ENCODE measurements at places on chromosomes 7 and 10.

GRCh38 chr7:82704121-82704520, 260.5 kb upstream of the CACNA2D1 start:
- DNase-seq: no peak

DNA sequence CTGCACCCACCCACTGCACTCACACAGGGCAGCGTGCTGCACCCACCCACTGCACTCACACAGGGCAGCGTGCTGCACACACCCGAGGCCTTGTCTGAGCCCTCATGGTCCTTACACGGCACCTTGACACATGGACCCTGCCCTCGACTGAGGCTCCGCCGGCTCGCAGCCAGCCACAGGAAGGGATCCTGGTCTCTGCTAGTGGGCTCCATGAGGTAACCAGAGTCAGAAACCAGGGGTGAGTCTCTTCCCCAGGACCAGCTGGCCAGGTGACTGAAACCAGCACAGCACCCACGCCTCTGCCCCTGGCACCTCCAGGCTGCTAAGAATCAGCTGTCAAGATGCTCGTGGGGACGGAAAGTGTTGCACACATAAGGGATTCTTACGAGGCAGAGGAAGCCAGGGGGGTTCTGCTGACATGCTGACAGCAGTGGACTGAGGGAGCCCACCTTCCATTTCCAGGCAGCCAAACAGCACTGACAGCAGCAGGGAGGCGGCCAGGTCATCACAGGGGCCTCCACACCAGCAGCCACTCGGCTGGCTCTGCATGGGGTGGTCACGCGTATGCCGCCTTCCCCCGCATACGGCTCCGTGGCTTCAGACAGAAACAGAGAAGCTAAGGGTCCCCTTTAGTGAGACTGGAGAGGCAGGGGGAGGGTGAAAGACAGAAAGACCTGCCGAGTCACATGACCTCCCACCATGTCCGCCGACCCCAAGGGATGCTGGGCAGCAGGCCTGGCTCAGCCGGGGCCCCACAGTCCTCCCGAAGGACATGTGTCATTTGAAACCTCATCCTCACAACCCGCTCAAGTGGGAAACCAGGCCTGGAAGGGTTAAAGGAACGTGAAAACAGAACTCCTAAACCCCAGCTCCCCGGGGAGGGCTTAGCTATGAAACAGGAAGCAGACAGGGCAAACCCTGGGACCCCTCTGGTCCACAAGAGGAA, 34.2 kb downstream of the GPER1 start:
- no peak for DNase-seq

- DNase-seq: no peak
Measured at GRCh38 chr7:150322114-150322832, 882 bp upstream of the LRRC61 start.

GRCh38 chr10:131928248-131929095, 27.7 kb downstream of the PPP2R2D start:
- DNase-seq: no peak

DNA sequence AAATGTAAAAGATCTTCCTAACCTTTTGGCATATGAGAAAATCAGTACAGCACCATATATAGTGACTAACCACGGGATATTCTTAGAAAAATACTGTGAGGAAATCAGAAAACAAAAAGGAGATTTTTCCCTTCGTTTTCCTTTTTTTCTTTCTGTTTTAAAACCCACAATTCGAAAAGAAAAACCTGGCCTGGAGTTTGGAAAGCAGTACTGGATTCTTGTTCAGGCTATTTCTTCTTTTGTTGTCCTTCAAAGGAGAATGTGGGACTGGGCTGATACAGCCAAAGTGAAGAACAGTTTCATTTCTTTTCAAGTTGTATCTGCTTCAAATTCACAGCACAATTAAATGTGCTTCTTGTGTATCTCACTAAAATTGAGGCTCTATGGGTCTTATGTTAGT, 156.8 kb upstream of the PHYHIPL start:
- DNase-seq: no peak

- DNase-seq: no peak
Measured at GRCh38 chr7:25482631-25483030, 254.3 kb upstream of the NPVF start.

- no peak for DNase-seq
Measured at GRCh38 chr10:8114741-8115617, 60.5 kb downstream of the GATA3 start.

DNA sequence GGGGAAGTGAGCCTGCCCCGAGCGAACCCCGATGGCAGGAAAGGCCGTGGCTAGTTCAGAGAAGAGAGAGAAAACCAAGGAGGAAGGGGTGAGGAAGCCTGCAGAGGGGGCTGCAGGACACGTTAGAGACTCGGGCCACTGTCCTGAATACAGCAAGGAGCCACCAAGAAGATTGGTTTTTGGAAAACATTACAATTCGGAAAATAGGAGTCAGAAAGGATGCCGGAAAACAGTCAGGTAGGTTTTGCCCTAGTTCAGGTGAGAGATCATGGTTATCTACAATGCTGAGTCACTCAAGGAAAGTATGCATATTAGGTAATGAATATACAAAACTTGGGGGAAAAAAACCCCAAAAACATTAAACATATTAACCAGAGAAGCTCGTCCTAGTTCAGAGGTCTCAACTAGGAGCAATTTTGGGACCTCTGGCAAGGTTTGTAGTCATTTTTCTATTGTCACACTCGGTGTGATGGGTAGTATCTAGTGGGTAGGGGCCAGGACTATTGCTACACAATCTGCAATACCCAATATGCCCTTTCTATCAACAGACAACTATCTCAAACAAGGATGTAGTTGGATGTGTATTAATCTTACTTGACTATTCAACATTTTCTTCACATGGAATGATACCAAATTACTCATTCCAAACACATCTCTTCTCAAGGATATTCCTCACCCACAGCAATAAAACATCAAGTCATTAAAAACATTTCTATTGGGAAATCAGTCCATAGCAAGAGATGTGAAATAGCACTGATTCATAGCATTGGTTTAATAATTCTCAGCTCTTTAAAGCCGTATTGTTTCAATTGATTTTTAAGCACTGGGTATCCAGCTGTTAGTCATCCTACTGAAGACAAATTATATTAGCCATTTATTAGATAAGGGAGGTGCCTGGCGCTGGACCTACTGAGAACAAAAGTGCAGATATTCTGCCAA, 74.4 kb upstream of the RSU1 start:
- no peak for DNase-seq

GRCh38 chr10:89369156-89370105, 8.4 kb upstream of the IFIT1B start:
- DNase-seq: no peak

GRCh38 chr10:53023411-53023810, 250.8 kb upstream of the MBL2 start:
- DNase-seq: no peak

DNA sequence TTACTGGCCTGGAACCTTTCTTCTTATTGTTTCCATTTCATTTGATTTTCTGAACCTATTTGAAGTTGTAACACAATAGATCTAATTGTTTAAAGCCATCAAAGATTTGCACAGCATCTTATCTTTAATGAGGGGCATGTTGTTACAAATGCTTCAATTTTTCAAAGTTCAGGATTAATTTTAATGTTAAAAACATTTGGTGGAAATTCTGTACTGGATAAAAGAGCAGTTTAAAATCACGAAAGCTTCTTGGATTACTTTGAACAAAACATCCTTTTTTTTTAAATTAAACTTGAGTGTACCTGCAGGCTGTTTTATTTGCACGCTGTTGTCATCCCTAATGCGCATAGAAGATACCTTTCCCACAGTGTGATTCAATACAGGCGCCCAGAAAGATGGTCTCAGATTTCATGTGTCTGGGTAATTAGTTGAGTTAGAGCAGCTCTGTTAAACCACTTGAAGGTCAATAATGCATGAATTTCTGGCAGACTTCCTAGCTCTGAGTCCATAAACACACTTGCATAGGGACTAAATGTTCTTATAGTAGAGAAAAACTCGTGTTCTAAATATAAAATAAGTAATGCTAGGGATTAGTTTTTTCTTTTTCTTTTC, 29.3 kb upstream of the DDX50 start:
- no peak for DNase-seq

GRCh38 chr10:60703266-60704041, 74.8 kb upstream of the CDK1 start:
- no peak for DNase-seq

GRCh38 chr7:36277249-36277542, 112.5 kb upstream of the ANLN start:
- DNase-seq: no peak

DNA sequence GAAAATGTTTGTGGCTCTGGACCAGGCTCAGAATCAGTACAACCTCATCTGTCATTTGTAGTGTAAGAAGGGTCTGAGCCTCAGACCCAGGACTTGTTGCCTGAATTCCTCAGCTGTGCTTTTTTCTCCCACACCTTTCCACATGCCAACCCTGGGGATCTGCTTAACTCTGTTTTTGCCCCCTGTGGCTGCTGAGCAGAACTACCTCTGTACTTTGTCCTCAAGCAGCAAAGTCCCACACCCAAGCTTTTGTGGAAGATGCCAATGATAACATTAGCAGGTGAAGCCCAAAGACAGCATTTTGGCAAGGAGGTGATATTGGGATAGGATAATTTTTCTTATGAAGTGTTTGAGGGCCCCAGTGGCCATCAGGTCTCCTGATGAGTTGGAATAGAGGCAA, 5.8 kb upstream of the CYP2C18 start:
- no peak for DNase-seq

DNA sequence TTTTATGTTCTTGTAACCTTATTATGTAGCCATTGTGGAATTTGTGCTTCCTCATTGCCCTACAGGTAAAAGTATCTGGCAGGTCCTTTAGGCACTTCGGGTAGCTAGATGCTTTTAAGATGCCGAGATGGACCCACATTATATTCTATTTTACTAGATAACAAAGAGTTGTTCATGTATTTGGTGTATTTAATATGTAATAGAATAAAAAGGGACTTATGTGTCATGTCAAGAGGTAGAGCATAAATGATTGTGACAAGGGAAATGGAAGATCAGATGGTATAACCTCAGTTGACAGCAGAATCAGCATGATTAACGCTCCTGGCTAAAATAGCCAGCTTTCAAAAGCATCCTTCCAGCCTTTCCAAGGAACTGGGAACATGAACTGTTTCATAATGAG, 50.6 kb downstream of the NPY start:
- DNase-seq: no peak

DNA sequence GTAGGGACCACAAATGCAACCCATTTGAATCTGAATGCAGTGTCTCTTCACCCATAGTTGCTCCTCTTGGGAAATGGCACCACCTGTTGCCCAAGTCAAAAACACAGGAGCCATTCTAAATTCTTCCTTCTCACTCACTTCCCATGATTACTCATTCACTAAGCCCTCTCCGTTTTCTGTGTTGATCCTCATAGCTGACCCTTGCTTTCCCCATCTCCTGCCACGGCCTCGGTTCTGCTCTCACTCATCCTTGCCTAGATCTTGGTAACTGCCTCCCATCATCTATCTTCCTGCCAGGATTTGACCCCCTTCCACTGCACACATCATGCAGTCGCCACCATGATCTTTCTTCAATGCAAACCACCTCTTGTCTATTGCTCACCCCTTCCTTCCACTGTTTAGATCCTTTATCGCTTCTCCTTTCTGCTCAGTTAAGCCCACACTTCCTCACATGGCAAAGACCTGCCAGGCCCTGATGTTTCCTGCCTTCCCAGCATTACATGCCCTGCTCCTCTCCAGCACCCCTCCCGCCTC, 19.0 kb upstream of the CPN1 start:
- no peak for DNase-seq

- DNase-seq: no peak
Measured at GRCh38 chr7:18191341-18191740, 163.7 kb upstream of the PRPS1L1 start.

GRCh38 chr7:127214956-127215718, 37.6 kb downstream of the GRM8 start:
- no peak for DNase-seq

GRCh38 chr10:53569455-53569854, 796.9 kb upstream of the MBL2 start:
- DNase-seq: no peak

GRCh38 chr10:27535317-27535716, 31.2 kb downstream of the RAB18 start:
- no peak for DNase-seq

DNA sequence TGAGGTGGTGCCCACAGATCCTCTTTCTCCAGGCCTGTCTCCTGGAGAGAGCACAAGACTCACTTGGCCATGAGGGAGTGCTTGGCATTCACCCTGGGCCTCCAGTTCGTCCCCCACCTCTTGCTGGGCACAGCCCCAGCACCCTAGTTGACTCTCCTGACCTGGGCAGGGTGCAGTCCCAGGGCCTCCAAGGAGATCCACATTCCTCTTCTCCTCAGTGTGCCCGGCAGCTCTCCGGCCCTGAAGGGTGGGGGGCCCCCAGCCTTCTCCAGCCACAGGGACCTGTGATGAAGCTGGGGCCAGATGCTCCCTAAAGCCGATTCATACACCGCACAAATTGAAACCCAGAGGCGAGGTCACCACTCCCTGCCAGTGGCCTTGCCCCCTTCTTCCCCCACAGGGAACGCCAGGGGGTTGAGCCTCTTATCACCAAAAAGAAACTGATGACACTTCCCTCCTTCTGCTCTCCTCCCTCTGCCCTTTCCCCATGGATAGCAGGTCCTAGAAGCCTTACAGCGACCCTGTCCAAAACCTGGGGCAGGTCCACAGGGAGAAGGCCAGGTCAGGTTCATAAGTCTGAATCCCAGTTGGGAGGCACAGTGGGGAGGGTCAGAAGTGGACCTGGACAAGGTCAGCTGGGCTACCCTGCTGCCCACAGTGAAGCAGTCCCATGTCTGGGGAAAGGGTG, 3.1 kb downstream of the EN2 start:
- no peak for DNase-seq

DNA sequence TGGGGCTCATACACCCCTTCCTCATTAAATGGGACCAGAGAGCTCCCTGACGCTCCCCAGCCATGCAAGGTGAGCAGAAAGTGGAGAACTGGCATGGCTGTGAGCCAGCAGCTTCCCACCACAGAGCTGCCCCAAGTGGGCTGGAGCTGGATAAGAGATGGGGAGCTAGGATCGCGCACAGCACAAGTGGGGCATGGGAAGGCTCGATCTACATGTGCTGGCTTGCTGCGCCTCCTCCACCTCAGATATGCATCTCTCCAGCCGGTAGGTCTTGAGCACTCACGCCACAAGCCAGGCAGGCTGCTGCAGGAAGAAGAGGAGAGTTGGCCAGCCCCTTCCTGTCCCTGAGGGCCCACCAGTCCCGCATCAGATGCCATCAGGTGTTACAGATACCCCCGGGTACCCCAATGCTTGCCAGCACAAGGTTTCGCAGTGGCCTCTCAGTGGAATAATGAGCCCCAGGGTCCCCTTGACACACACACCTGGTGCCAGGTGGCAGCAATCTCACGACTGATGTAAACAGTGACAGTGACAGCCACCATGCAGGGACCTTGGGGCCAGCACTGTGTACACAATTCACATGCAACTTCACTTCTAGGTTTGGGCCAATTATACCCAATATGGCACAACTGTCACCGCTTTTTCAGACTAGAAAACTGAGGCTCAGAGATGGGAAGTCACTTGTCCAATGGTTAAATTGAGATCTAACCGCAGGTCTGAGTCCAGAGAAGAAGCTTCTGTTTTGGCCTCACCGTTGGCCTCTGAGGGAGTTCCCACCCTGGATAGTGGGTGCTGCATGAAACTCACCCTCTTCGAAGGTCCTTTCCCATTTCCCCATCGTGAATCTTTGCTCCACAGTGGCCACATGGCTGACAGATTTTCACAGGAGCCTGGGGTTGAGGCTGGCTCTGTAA, 79.3 kb downstream of the OAT start:
- no peak for DNase-seq

- no peak for DNase-seq
Measured at GRCh38 chr7:143391462-143392404, 10.6 kb downstream of the ZYX start.

All from stimulated activated CD8-positive, alpha-beta memory T cell treated with anti-CD3 and anti-CD28 coated beads, Interleukin-7, amount 100 ng/mL, for 1 hour (primary cell).